Upper lobe of right lung (tissue), 1 donor: ENCODE measurements at places on chromosomes 13 and 19. TPM values are rescaled to one million over a fixed set of nuclear protein-coding genes. Genes with fewer than 3 reads are reported as not detected.

DNA sequence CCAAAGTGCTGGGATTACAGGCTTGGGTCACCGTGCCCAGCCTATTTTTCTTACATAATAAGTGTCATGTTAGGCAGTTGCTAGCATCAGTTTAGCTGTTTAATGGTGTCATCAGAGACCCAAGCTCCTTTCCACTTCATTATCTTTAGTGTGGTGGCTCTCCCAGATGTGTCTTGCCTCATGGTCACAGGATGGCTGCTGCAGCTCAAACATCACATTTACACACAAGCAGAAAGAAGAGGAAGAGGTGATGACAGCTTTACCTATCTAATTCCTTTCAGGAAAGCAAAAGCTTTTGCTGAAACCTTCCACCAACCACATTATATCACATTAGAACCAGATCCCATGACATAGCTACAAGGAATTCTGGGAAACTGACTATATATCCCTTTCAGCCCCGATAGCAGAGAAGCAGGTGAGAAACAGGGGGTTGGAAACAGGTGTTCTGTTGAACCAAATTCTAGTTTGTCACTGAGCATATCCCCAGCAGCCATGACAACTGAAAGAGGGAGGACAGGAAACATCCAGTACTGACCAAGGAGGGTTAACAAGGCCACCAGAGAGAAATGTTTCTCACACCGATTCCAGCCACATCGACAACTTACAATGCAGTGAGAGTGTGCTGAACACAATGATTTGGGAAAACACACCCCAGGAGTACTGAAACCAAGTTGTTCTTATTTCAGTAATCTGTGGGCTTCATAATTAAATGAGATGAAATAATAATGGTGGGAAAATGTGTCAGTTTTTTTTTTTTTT is 617.0 kb downstream of the UQCRFS1 start:
- no peak for DNase-seq

The KRTDAP gene
- total RNA-seq: not detected

The FFAR3 gene
- total RNA-seq: not detected

- peak; percentile 85 for DNase-seq
These were observed 21.5 kb downstream of the COLGALT1 start for GRCh38 chr19:17576758-17577456.

The KIR2DL4 gene
- total RNA-seq: 0.46 TPM

DNA sequence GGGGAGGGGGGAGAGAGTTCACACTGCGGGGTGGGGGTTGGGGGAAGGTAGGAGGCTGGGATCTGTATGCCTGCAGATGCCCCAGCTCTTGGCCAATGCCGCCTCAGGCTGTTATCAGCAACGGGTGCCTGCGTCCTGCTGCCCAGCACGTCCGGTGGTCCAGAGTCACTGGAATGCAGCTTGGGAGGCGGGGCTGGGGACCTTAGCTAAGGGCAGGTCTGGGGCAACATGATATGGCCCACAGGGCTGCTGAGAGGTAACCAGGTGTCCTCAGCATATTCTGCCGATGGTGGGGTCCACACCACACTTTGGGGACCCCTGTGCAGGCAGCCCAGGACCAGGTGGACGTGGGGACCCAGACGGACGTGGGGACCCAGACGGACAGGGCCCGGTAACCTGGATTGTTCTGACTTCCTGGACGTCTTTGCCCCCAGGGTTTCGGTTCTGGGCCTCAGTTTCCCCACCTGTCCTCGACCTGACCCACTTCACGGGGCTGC is 668 bp upstream of the ARHGAP45 start:
- no peak for DNase-seq

- no peak for DNase-seq
These were observed 4.9 kb downstream of the ZAR1L start for GRCh38 chr13:32310134-32310706.

The ZNF560 gene
- not detected for total RNA-seq

- DNase-seq: no peak
These were observed 9.3 kb downstream of the ZNF526 start for GRCh38 chr19:42229301-42229854.

DNA sequence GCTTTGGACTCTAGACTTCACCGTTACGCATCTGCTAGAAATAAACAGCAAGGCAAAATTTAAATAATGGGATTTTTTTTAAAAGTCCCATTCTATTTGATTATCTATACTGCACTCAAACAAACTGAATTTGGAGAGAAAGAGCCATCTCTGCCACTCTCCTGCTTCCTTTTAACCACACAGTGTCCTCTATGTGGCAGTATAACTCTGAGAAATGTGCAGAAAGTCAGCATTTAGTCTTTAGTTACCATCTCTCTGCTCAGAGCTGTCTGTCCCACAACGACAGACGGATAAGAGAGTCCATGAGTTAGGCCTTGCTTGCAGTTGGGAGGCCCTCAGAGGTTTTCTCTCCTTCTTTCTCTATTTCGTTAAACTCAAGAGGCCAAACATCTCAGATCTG is 21.2 kb downstream of the CCNA1 start:
- DNase-seq: no peak

DNA sequence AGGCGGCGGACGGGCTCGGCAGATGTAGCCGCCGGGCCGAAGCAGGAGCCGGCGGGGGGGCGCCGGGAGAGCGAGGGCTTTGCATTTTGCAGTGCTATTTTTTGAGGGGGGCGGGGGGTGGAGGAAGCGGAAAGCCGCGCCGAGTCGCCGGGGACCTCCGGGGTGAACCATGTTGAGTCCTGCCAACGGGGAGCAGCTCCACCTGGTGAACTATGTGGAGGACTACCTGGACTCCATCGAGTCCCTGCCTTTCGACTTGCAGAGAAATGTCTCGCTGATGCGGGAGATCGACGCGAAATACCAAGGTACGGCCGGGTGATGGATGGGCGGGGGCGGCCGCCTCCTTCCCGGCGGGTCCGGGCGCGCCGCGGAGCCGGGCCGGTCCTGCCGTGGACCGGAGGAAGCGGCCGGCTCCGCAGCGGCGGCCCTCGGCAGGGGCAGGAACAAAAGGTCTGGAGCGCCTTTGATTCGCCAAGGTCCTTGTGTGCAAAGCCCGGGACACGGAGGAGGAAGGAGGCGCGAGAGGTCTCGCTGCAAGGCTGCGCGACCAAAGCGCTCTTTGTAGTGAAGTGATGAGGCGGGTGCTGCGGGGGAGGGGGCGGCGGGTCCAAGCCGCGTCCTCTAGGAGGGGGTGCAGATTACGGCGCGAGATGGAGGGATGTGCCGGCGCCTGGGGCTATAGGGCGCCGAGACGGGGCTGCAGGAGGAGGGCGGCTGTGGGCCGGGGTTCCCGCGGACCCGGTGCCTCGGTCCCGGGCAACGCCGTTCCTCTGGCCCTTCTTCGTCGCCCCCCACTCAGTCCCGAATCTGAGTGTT is 689 bp downstream of the ING1 start:
- DNase-seq: peak; percentile 81
